ENCODE measurements at places on chromosomes 6 and 20.

GRCh38 chr6:138307816-138308730 is 69.6 kb upstream of the SMIM28 start:
- DNase-seq = no peak

- DNase-seq = no peak
These were observed 40.7 kb upstream of the CCDC167 start for GRCh38 chr6:37540390-37540789.

DNA sequence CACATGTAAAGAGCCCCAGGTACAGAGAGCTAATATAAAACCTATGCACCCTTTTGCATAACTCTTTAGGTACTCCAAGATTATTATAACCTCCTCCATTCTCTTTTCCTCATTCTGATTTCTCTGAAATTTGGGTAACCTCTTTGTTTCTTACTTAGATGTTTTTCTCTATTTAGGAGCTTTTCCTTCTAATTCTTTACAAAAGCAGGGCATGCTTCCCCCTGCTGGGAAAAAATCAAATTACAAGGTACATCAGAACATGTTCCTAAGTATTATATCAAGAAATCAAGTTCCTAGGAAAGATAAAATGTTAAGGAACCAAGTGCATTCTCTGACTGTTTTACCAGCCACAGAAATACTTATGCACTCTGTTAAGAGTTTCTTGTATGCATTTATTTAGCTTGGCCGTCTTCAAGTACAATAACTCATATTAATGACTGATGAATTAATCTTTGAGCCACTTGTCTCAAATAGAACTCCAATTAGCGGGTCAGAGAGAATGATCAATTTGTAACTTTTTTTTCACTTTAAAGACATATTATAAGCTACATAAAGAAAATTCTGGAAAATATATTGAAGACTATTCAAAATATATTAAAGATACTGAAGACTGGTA is 2.1 kb downstream of the KHDRBS2 start:
- no peak for DNase-seq

GRCh38 chr20:58213716-58214115 is 14.7 kb downstream of the ANKRD60 start:
- DNase-seq = no peak

GRCh38 chr6:79954849-79955248 is 7.5 kb upstream of the ELOVL4 start:
- DNase-seq = no peak

DNA sequence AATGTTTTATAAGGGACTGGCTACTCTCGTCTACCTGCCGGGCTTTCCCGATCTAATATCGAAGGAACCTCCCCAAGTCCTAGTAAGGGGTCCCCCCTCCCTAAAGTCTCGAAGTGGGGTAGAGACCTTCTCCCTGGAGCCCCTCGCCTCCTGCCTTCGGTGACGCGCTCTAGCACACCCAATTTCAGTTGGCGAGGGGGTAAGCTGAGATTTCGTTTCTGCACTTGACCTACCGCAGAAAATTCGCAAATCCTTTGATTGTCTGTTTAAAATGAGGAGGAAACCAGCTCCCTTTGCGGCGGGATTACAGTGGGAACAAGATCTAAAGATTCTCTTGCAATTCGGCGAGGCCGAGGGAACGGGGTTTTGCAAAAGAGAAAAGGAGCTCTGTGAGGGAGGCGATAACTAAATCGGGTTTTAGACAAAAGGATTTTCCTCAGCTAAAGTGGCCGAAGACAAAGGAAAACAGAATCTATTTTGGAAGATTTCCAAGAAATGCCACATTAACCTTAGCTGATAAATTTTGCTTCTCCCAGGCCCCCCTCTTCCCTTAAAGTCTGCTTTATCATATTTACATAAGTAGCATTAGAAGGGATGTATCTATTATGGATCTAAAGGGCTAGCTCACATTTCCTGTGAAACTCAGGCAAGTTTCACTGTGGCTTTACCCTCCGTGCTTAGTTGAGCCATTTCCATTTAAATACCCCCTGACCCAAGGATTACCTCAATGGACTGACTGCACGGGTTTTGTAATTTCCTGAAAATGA is 8.4 kb downstream of the SIM1 start:
- DNase-seq = no peak

Data from activated CD4-positive, alpha-beta T cell treated with anti-CD3 and anti-CD28 coated beads, Interleukin-2, amount 10 ng/mL, durations not matched to agents 7 days and 5 days (primary cell).